ENCODE measurements at places on chromosomes 5 and 9.

GRCh38 chr5:167406513-167406912 lies 884.9 kb upstream of the WWC1 start:
- DNase-seq = no peak

DNA sequence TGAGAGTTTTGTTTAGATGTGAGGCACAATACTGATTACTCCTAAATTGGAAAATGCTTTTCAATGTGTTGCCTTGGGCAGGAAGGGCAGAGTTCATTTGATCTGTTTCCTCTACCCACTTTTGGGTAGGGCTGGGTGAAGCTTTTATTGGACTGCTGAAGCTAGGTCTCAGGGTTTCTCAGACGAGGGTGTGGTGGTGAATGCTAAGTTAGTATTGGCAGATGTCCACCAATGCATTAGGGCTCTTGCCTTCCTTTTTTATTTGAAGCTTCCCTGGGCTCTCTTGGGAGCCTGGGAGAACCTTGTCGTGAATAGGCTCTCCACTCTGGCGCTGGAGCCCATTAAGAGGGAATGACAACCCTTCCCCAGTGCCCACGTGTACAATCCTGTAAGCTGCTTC lies 23.1 kb downstream of the SPTAN1 start:
- peak; percentile 76 for DNase-seq

GRCh38 chr9:35705836-35706430 lies 16.2 kb upstream of the TPM2 start:
- no peak for DNase-seq

GRCh38 chr5:68230285-68230684 lies 14.7 kb downstream of the PIK3R1 start:
- no peak for DNase-seq

GRCh38 chr5:178421699-178422399 lies 168.3 kb downstream of the COL23A1 start:
- no peak for DNase-seq

- no peak for DNase-seq
Observed at GRCh38 chr9:22512495-22512894, 65.9 kb downstream of the DMRTA1 start.

GRCh38 chr5:17401470-17402288 lies 96.4 kb upstream of the TAF11L2 start:
- DNase-seq = no peak

- DNase-seq = no peak
Observed at GRCh38 chr5:50922942-50923767, 256.7 kb downstream of the PARP8 start.

DNA sequence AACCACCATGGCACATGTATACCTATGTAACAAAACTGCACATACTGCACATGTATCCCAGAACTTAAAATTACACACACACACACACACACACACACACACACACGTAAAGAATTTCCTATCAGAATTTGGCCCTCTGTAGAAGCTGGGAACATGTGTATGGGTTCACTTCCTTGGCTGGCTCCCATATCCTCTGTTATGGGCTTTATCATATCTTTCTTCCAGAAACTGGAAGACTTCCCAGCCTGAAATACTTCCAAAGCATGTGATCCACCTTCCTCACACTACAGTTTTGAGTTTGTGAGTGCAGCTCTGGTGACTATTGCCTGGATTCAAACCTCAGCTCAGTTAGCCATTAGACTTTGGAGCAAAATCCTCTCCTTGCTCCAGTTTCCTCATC lies 78.6 kb upstream of the GDNF start:
- no peak for DNase-seq

- no peak for DNase-seq
Observed at GRCh38 chr9:90900130-90900529, 98.5 kb downstream of the SYK start.

- no peak for DNase-seq
Observed at GRCh38 chr9:73133921-73134407, 17.7 kb upstream of the ANXA1 start.

GRCh38 chr5:44952376-44952775 lies 143.6 kb downstream of the MRPS30 start:
- peak; percentile 56 for DNase-seq

DNA sequence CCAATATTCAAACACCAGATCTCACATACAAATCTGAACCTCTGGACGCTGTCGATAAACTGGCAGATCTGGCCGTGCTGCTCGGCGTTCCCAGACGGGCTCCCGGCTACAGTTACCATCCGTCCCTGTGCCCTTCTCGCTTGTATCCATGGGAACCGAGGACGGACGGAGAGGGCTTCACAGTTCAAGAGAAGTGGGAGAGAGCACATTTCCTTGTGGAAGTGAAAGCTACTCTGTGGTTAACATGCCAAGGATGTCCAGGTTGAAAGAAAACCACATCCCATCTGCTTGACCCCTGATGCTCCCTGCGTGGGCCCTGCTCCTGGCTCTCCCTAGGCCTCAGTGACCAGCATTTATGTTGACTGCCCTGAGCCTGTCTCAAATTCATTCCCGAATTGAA lies 6.3 kb upstream of the DBN1 start:
- no peak for DNase-seq

DNA sequence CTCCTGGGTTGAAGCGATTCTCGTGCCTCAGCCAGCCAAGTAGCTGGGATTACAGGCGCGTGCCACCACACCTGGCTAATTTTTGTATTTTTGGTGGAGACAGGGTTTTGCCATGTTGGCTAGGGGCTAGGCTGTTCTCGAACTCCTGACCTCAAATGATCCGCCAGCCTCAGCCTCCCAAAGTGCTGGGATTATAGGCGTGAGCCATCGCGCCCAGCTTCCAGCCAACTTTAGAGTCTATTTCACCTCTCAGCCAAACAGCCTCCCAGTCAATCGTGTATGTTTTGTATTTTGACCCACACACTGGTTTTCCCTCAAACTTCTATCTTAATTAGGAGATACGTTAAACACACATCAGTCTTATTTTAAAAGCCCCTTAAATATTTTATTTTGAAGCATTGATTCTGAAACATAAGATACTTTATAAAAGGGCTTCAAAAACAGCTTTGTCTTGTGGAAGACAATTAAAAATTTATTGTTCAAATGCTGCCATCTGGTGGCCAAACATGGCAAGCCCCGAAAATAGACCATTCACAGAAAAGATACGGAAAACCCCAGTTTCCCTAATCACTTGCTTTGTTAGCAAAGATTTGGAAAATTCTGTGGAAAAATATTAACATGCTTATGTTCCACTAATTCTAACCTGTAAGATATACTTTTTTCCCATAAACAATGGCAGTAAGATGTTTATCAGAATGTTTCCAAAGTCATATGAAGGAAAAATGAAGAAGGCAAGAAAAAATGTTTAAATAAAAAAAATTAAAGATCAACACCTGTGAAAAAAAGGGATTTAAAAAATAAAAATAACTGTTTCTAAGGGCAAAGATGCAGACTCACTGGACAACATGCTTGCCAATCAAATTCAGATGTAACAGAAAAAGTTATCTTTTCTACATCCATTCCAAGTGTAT lies 33.1 kb downstream of the APTX start:
- DNase-seq = peak; percentile 55

DNA sequence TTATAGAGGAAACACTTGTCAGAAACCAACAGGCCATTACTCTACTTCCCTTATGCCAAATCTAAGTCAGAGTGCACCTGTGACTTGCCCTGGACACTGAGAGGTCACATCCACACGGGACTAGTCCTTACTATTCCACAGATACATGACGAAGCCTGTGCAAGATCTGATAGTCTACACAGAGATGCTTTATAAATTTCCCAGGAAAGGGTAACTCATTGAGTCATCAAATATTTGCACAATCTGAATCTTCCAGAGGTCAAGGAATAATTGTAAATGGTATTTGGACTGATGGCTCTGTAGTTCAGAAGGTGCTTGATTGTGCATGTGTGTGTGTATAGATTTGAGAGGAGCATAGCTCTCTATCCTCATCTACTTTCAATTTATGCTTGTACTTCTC lies 55.2 kb upstream of the JAK2 start:
- DNase-seq = no peak

- DNase-seq = no peak
Observed at GRCh38 chr5:119323601-119324000, 32.2 kb upstream of the TNFAIP8 start.

GRCh38 chr5:108681079-108681921 lies 66.4 kb upstream of the FER start:
- peak; percentile 85 for DNase-seq

DNA sequence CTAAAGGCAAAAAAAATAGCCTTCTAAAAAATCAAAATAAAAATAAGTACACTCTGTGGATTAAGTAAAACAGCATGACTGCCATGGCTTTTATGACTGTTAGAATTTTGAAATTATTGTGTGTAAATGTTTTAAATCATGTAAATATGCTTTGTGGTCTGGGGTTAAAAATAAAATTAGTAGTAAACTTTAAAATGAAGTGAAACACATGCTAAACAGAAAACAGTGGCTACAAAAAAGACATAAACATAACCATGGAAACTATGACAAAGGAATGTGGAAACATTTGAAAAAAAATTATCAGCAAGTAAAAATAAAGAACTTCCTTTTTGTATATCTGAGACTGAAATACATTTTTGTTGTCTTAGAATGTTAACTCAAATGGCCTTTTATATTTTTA lies 134.5 kb upstream of the SPEF2 start:
- DNase-seq = no peak

- DNase-seq = no peak
Observed at GRCh38 chr9:4686112-4686511, 6.7 kb downstream of the CDC37L1 start.

- DNase-seq = no peak
Observed at GRCh38 chr5:132176987-132177386, 50.7 kb downstream of the P4HA2 start.

GRCh38 chr9:113771199-113771598 lies 104.9 kb upstream of the ZNF618 start:
- DNase-seq = no peak

DNA sequence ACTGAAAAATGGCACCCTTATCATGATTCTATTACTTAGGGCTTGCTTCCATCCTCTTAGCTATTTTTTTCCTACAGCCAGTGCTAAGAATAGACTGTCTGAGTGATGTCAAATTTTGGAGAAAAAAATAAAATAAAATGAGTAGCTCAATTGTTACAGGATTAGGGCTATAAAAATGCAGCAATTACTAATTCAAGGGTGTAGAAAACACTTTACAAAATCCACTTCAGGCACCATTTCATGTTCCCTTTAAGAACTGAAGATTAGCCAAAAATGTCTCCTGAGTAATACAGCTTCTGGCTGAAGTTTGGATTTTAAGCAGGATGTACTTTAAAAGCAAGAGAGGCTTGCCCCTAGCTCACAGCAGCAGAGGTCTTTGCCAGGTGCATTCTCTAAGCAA lies 240.5 kb upstream of the IRX1 start:
- DNase-seq = no peak

DNA sequence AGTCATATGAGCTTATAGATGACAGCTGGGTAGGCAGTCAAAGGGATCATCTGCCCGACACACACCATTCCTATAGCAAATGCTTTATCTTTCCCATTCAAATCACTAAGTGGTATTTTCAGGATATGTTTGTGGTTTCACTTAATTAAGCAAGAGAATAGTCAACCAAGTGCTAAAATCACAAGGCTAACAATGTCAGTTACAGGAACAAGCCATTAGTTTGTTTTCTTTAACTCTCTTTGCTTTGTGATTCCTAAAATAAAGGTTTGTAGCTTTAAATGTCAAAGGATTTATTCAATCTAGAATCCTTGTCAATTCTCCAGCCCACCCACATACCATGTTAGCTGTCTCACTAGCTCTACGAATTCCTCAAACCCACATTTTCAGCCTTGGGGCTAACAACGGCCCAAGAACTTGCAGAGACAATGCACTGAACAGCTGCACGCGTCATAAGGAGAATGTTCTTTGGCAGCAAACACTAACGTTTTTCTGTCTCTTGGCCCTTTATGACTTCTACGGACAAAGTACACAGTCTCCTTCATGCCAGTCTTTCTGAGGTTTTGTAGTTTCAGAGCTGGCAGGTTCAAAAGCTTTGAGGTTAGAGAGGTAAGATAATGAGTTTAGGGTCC lies 56.6 kb downstream of the ELAVL2 start:
- DNase-seq = no peak

DNA sequence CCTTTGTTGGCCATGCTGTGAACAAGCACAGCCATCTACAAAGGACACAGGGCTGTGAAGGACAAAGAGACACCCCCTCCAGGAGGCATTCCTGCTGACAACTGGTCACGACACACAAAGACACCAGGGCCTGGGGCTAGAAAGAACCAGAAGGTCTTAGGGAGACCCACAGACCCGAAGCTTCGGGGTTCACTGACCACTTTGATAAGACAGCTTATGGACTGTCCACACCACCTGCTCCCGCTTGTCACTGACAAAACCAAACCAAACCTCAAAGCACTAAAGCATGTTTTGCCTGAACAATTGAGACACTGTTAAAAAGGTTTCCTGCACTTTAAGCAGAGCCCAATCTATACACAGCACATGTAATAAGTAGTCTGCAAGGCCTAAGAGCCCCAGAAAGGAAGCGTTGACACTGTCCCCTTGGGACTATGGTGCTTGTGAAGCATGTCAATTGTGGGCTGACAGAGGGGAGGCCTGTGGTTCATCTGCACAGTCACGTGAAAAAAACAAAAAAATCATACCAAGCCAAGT lies 185.0 kb downstream of the GAPVD1 start:
- DNase-seq = no peak

DNA sequence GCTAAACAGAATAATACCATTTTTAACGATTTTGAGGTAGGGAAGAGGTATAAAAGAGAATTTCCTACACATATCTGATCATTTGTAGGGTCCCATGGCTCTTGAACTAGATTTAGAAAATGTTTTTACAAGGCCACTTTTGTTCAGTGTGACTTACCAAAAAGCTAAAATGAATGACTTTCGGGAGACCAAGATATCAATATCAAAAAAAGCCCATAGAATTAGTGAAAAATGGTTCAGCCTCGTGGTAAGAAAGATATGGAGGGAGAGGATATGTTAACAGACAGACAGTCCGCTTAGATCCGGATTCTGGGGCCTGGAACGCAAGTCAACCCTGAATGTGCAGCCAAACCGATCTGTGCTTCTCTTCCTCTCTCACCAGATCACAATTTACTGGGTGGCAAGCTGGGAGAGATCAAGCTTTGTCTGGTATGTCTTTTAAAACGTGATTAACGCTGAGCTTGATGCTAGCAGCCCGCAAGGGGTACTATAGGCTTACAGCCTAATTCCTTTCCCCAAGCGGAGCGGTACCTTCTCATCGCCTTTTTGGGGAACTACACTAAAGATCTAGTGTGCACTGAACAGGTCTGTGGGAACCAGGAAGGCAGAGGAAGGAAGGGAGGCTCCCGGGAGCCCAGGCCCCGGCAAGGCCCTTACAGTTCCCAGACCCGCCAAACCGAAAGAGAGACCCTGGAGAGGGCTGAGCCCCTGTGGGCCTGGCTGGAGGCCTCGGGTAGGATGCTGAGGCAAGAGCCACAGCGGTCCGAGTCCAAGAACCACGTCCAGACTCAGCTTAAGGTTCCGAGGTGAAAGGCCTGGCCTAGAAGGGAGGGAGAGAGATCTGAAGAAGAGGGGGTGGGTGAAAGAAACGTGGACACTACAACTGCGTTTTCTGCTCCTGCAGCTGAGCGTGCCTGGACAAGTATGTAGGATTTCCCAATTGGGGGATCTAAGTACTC lies 2.9 kb downstream of the NR2F1-AS1 start:
- DNase-seq = no peak

- DNase-seq = no peak
Observed at GRCh38 chr5:63043792-63044191, 465.2 kb downstream of the LRRC70 start.

GRCh38 chr5:57891443-57891842 lies 408.8 kb upstream of the ACTBL2 start:
- DNase-seq = no peak

GRCh38 chr5:10695759-10696543 lies 65.1 kb downstream of the DAP start:
- DNase-seq = no peak

- DNase-seq = no peak
Observed at GRCh38 chr5:141871870-141872269, 6.3 kb downstream of the PCDH1 start.
